C1 segment of cervical spinal cord (tissue), 14 donors: ENCODE measurements at places on chromosomes 2 and 18.

DNA sequence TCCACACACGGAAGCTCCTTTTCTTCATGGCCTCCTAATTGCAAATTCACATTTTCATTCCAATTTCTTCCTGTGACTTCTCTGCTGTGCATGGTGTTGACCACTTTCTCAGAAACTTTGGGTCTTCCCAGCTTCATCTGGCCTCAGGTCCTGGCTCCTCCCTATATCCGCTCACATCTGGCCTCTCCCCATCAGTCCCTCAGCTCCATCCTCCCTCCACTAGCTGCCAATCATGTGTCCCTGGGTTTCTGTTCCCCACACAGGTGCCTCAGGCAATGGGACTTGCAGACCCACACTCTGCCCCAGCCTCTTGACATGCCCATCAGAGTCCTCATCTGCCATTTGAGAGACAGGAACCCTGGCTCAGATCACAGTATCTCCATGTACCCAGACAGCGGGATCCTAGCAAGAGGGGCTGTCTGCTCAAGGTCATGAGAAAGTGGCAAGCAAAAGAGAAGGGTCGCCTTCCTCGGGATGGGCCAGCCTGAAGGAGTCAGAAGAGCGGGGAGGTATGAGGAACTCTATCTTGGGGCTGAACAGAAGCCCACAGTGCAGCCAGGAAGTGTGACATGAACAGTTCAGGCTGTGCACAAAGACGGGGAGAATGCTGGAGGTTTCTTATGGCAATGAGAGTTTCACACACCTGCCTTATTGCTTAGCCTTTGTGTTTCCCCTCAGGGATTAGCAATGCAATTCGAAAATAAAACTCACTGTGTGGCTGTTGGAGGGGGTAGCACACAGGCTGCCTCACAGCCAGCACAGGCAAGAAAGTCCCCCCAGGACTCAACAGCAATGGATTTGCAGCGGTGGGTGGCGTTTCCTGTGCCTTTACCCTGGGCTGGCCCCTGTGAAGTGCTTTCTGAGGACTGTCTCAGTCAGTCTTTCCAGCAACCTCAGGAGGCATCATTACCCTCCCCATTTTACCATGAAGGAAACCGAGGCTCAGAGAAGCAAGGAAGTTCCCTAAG lies 69.5 kb downstream of the COPS8 start:
- no peak for DNase-seq

DNA sequence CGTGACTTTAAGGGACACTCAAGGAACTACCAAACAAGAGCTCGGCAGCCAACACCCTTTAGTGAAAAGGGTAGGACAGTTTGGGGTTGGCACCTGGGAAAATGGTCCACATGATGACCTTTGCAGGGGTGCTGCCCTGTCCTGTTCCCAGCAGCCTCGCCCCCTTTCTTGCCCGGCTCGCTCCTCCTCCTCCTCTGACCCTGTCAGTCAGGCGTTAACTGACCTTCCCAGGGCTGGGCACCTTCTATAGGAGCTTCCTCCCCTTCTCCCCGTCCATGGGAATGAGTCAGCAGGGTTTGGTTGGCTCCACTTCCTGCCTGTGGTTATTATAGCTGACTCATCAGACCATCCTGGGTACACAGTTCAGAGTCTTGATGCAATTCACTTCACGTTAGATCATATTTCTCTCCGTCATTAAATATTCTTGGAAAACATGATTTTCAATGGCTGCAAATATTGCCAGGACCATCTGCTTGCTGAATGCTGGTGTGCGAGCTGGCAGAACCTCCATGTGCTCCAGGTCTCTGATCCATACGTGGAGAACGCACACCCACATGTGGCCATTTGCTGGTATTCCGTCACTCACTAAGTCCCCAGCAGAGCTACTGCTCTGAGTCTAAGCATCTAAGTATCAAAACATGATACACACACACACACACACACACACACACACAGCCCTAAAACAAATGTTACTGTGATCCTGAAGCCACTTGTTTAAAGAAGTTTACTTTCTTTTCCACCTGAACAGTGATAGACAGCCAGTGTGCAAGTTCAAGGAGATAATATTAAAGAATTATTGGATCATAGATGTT lies 185.0 kb downstream of the ANAPC1 start:
- no peak for DNase-seq

DNA sequence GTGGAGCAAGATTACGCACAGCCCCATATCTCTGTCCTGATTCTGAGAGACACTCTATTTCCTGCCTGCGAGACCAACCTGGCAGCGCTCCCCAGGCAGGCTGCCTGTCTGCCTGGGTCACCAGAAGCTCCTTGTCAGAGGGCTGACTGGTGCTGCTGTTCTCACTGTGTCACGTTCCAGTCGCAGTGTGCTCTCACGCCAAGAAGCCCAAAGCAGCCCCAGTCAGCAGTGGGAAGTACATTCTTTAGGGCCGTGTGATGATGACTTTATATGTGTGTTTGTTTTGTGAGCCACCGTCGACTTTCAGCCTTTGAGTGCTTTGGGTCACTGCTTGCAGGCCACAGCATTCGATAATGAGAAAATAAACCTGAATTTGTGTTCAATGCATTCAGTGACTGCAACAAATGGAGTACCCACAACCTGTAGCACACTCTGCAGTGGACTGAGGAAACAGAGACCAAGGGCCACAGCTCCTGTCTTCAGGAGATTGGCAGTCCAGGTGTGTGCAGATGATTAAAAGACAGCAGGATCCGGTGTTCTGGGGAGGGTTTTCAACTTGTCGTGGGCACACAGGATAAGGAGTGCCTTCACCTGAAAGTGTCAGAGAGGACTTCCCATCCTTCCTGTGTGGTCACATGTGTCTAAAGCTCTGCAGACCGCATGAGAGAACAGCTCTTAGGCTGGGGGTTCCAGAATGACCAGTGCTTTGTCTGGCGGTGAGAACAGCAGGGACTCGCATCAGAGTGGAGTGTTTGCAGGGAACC lies 4.8 kb downstream of the TNFRSF11A start:
- DNase-seq, result no peak

- no peak for DNase-seq
Observed at GRCh38 chr2:21036708-21037670, 6.9 kb downstream of the APOB start.

- DNase-seq, result no peak
Observed at GRCh38 chr2:32792416-32792815, 154.3 kb upstream of the LTBP1 start.

DNA sequence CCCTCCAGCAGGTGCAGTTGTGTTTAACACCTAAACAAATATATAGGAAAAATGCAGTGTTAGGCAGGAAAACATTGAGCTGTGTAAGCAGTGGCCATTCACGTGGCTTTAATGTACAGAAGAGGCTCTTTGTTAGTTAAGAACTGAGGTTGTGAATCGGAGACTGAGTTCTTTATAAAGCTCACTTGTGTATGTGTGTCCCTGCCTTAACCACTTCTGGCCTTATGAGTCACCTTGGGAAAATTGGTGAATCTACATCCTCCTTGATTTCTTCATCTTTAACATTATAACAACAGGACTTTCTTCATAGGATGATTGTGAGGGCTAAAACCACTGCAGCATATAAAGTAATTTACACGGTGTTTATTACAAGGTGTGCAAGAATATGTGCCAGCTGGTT lies 188.4 kb upstream of the TPO start:
- no peak for DNase-seq

DNA sequence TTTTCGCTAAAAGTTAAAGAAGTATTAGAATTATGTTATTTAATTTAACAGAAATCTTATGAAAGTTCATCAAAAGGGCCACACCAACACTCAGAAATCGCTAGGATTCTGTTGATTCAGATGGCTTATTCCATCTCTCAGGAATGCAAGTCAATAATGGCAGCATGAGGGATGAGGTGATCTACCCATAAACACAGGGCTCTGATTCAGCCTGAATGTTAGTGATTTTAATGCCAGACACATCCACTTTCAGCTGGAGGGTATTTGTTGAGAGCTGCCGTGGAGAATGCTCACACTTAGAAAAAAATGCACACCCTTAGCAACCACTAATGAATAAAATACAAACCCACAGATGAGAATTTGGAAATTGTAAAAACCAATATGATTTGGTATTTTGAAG lies 173.3 kb upstream of the ERBB4 start:
- no peak for DNase-seq

GRCh38 chr2:117832332-117832731 lies 17.8 kb downstream of the DDX18 start:
- no peak for DNase-seq

- no peak for DNase-seq
Observed at GRCh38 chr2:236242057-236242495, 22.1 kb downstream of the ASB18 start.

- DNase-seq, result no peak
Observed at GRCh38 chr2:65390134-65390533, 42.3 kb downstream of the SPRED2 start.

DNA sequence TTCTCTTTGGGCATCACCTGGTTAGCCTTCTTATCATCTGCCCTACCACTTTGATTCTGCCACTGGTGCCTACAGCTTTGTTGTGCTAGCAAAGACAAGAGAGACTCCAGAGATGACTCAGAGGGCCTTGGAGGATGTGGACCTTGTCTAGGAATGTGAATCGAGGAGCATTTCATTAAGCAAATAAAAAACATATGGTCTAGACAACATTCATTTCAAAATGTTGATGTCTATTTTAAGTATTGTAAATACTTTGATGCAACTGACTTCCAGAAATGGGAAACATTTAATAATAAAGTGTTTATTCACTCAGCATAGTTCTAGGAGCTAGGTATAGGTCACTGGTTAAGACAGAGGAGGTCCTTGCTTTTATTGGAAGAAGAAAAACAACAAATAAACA lies 195.5 kb downstream of the CDCA7 start:
- no peak for DNase-seq

DNA sequence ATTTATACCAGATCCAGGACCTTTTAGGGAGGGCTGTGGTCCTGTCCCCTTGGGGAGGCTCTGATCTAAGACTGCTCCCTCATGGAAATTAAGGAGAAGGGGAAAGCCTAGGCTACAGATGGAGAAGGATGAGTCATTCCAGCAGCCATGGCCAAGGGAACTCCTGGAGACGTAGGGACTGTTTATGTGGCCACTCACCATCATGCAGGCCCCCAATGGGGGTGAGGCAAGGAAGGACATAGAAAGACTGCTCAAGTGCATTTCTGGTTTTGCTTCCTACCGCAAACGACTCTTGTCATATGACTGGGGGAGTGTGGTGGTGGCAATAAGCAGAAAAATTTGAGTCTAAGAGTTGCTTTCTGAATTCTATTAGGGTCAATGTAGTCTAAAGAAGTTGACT lies 54.0 kb upstream of the CYP1B1 start:
- no peak for DNase-seq

GRCh38 chr2:134368009-134368817 lies 114.3 kb downstream of the MGAT5 start:
- no peak for DNase-seq

DNA sequence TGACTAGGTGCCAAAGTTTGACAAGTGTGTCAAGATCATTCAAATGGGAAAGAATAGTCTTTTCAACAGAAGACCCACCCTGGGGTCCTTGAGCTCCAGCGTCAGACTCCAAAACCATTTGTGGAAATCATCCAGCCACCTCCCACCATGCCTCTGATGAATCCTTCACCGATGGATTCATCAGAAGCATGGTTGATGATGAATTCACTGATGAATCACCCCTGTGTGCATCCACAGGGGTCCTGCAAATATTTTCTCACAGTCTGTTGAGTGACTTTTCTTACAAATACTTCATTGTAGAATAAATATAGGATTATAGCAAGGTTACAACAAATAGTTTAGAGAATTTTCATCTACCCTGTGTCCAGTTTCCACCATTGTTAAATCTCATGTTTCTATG lies 4.3 kb downstream of the UGT1A9 start:
- DNase-seq, result no peak

- DNase-seq, result peak; percentile 58
Observed at GRCh38 chr2:148914463-148914862, 39.4 kb downstream of the KIF5C start.

- DNase-seq, result no peak
Observed at GRCh38 chr18:57780706-57781347, 22.3 kb downstream of the ATP8B1 start.

DNA sequence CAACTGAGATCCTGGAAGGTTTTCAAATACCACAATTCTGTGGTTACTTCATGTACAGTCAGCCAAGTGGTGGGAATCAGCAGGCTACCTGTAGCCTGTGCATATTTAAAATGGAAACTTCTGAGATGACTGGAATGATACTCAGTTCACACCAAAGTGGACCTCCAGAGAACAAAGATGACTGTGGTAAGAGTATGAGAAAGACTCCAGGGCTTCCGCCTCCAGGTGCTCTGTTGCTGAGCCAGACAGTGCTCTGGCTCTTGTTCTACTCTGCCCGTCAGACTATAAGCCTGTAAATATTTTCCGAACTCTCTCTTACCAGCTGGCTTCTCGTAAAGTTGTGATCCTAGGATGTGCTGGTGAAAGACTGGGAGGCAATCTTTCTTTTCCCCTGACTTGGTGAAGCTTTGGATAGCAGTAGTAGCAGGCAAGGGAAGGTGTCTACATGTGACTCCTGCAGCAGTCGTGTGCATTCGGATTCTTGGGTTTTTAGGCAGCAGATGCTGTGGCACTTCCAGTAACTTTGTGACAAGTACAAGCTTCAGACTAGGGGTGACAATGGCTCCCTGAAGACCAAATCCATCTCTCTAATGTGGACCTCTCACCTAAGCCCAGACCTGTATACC lies 23.1 kb downstream of the ST3GAL5 start:
- no peak for DNase-seq

- DNase-seq, result no peak
Observed at GRCh38 chr2:163373496-163373895, 362.3 kb downstream of the FIGN start.

- DNase-seq, result no peak
Observed at GRCh38 chr18:29285471-29285870, 1108.5 kb upstream of the CDH2 start.

DNA sequence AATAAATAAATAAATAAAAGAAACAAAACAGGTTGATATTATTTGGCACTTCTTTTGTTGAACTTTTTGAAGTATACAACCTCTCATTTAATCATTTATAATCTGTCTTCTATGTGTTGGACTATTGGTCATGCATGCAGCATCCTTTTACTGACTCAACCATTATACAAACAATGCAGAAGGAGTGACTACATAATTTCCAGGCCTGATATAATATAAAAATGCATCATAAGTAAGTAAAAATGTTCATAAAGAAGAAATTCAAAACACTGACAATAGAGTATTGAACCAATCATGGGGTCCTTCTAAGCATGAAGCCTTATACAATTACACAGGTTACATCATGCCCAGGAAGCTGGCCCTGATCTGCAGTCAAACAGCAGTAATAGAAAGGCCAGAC lies 141.5 kb upstream of the FN1 start:
- no peak for DNase-seq

GRCh38 chr2:65383541-65384488 lies 48.6 kb downstream of the SPRED2 start:
- no peak for DNase-seq

DNA sequence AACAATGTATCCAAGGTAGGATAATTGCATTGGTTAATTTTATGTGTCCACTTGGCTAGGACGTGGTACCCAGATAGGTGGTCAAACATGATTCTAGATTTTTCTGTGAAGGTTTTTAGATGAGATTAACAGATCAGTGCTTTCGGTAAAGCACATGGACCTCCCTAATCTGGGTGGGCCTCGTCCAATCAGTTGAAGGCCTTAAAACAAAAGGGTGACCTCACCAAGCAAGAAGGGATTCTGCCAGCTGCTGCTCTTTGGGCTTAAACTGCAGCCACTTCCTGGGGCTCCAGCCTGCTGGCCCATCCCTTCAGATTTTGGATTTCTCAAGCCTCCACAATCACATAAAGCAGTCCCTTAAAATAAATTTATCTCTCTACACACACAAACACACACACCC lies 226.1 kb upstream of the TPO start:
- DNase-seq, result no peak

GRCh38 chr18:47968721-47969120 lies 38.3 kb upstream of the SMAD2 start:
- DNase-seq, result no peak

- DNase-seq, result no peak
Observed at GRCh38 chr2:197502201-197502600, 2.0 kb downstream of the HSPE1 start.
